ENCODE measurements at places on chromosomes 2 and 18.

- peak; percentile 84 for DNase-seq
These were observed 64.9 kb downstream of the DNMT3A start for GRCh38 chr2:25276569-25277465.

- DNase-seq: no peak
These were observed 1267.8 kb downstream of the SUCLG1 start for GRCh38 chr2:83191316-83191715.

GRCh38 chr2:25797620-25798488 lies 80.4 kb downstream of the ASXL2 start:
- DNase-seq: no peak

- DNase-seq: no peak
These were observed 52.9 kb downstream of the NR4A2 start for GRCh38 chr2:156279446-156280150.

DNA sequence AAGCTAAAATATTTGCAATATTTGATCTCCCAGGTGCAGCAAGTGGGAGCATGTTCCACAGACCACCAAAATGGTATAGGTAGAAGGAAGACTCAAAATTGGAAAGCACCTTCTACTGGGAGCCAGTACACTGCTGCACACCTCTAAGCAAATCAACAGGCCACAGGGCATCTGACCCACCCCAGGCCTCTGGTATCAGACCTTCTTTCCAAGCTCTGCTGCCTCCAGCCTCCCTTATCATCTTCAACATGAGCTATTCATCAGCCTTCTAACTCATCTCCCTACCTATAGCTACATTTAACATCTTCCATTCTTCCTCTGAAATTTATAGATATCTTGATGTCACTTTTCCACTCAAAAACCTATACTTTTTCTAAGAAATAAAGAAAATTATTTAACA lies 294.8 kb downstream of the ZEB2 start:
- DNase-seq: no peak

DNA sequence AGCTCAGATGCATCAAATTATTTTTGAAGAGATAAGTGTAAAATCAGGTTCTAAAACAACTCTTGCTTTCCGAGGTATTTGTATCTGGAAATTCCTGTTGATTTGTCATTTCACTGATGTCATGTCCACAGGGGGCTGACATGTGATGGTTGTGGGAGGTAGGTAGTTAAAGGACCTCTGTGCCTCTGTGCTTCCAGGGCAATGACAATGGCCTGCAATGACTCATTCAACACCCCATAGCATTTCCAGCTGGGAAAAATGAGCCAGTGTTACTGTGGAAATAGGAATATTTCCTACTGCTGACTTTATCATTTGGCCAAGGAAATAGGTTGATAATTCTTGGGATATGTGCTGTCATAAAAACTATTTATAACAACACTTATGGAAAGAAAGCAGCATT lies 86.2 kb upstream of the CCDC195 start:
- no peak for DNase-seq

- DNase-seq: no peak
These were observed 245.0 kb downstream of the PTGR3 start for GRCh38 chr18:74963820-74964446.

- no peak for DNase-seq
These were observed 69.4 kb downstream of the XIRP2 start for GRCh38 chr2:166957686-166958085.

DNA sequence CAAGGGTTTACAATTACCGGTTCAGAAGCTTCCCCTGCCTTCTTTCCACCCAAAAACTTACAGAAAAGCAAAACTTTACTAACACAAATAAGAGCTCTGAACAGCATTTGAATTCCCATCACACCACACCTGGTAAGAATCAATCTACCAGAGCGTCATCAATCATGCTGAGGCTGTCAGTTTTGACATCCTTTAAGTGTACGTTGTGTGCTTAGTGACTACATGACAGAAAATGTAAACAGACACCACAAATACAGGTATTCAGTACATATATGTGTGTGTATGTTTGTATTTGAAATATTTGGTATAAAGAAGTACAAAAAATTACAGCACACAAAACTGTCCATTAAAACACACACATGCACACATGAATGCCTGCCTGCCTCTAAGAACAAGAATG lies 523.5 kb downstream of the TMEM182 start:
- DNase-seq: no peak

GRCh38 chr2:181844551-181845290 lies 46.8 kb upstream of the ITPRID2 start:
- no peak for DNase-seq

DNA sequence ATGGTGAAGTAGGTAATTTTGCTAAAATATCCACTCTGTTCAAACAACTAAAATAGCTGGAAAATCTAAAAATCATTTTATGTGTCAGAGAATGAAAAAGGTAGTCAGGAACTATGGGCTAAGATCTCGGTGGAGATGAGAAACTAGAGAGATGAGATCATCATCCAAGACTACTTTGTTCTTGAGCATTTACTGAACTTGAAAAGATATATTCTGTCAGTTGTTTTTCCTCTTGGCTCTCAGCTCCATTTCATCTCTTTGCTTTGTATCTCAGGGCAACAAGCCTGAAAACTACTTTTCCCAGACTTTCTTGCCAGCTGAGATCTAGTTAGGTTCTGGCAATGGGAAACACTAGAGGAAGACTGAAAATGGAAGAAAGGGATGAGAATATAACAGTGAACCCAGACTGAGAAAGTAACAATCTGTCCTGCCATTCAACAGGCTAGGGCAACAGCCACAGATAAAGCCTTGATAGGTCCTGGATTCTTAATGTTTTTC lies 346.2 kb upstream of the MEX3C start:
- no peak for DNase-seq

- DNase-seq: no peak
These were observed 7.7 kb upstream of the MARCHF4 start for GRCh38 chr2:216379977-216380376.

- no peak for DNase-seq
These were observed 866.0 kb upstream of the ACVR2A start for GRCh38 chr2:146978577-146979555.

- DNase-seq: no peak
These were observed 886.3 kb downstream of the ERBB4 start for GRCh38 chr2:211652327-211652726.

DNA sequence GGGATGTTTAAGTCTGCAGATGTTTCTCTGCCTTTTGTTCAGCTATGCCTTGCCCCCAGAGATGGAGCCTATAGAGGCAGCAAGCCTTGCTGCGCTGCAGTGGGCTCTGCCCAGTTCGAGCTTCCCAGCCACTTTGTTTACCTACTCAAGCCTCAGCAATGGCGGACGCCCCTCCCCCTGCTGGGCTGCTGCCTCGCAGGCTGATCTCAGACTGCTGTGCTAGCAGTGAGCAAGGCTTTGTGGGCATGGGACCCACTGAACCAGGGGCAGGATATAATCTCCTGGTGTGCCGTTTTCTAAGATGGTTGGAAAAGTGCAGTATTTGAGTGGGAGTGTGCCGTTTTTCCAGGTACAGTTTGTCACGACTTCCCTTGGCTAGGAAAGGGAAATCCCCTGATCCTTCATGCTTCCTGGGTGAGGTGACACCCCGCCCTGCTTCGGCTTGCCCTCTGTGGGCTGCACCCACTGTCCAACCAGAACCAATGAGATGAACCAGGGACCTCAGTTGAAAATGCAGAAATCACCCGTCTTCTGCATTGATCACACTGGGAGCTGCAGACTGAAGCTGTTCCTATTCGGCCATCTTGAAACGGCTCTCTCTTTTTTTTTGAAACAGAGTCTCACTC lies 27.6 kb upstream of the ADAM23 start:
- no peak for DNase-seq

- no peak for DNase-seq
These were observed 140.3 kb downstream of the TRIB2 start for GRCh38 chr2:12856934-12857601.

DNA sequence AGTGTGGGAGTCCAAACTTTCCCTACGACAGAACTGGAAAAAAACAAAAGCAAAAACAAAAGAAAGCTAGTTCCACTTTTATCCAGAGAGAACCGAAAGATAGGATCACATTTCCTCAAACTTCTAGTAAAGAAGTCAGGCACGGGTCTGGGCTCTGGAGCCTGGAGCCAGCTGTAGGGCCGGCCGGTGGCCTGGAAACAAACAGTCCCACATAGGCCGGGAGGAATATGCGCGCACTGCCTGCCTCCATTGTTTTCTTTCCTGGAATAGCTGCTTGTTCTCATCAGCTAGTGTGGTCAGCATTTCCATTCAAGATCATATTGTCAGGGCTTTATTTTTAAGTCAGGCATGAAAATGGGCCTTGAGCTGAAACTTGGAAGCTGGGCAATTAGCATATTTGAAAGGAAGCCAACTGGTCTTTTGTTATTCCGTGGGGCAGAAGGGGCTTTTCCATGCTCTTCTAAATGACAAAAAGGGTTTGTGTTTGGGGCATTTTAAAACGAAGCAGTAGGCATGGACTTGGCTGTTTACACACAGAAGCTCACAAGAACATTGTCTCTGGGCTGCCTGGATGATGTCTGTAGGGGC lies 58.7 kb upstream of the RFX8 start:
- DNase-seq: no peak

- DNase-seq: no peak
These were observed 34.2 kb upstream of the TTR start for GRCh38 chr18:31557446-31557845.

GRCh38 chr2:38214209-38214717 lies 138.3 kb upstream of the CYP1B1 start:
- no peak for DNase-seq

DNA sequence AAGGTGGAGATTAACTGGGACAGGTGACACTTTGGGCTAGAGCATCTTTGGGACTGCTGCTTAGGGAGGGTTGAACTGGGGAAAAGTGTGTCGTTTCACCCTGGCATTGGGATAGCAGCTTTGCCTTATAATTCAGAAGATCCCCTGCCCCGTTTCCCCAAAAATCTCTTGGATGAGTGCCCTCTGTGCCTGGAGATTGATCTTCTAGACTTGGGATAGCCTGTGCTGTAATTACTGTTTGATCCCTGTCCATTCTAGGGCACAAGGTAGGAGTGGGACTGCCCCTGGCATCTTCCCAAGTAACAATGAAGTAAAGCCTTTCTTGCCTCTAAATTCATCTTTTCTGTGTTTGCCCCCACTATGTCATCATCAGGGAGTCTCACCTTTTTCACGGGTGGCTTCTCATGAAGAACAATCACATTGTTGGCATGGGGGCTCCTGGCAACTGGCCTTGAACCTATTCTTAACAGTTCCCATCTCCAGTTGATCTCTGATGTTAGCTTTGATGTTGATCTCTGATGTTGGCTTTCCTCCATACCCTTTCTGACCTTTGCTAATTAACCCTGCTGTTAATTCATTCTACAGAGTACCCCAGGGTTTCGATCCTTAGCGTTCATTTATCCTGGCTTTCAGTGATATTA lies 21.6 kb downstream of the MTHFD2 start:
- DNase-seq: no peak

- no peak for DNase-seq
These were observed 266.8 kb downstream of the NDUFA10 start for GRCh38 chr2:239758279-239758877.

DNA sequence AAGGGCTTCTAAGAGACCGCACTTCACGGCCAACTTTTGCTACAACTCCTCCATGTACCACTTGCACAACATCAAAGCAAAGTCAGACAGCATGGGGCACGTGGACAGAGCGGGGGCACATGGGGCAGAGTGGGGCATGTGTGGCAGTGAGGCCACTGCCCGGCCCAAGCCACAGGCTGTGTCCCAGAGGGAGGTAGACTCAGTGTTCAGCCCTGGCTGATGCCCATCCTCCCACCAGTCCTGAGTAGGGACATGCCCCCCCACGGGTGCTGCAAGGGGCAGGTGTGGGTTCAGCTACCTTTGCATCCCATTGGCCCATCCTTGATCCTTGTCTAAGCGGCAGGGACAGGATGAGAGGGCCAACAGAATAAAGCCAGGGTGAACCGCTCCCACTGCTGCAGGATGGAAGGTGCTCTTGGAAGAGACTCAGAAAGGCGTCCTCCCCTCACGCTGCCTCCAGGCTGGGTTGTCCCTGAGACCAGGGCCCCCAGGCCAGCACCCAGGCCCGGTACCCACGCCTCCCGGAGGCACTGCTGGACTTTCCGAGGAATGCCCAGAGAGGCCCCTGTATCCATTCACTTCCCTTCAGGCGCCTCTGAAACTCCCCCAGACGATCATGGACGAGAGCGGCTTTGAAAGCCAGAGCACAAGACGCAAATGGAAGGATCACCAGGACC lies 218.2 kb downstream of the NDUFA10 start:
- no peak for DNase-seq

DNA sequence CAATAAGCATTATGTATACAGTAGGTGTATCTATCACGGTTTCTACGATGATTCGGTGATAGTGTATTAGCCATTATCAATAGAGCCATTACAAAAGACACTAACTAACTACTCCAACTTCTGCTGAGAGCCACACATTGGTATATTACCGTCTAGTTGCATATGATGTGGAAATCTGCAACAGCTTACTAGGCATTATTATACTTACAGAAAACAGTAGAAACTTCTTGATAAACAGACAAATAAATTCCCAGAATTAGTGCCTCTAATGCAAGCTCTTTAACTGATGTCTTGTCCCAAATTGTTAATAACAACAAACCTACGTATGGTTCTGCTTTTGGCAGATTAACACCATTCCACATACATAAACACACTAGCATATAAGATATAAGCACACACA lies 1923.0 kb upstream of the PIK3C3 start:
- no peak for DNase-seq
